ENCODE measurements at places on chromosomes 4 and X.

DNA sequence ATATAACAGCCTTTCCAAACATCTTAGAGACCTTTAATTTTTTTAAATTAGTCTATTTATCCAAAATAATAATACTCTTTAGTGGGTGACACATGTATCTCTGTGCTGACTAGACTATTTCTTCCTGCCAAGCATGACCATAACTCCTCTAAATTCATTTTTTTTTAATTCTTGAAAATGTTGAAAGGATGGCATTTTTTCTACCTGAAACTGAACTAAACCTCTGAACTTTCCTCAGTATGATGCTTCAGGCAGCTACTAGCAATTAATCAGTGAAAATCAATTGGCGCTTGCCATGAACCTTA is 42.4 kb upstream of the PDLIM5 start:
- no peak for DNase-seq

GRCh38 chr4:66266035-66266434 is 595.7 kb upstream of the EPHA5 start:
- no peak for DNase-seq

DNA sequence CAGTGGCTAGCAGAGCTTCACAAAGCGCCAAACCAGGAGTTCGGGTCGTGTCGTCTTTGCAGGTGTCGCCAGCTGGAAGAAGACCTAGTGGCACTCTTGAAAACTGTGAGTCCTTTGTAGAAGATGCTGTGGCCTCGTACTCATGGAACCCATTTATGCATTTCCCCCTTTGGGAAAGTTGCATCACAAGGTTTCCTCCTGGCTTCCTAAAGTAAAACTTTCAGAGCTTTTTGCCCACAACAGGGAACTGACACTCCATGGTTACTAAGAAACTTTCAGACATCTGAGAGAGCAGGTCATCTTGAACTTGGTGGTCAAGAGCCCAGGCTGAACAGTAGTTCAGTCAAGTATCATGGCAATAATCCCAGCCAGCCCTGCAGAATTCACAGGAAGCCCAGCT is 15.9 kb upstream of the NOCT start:
- no peak for DNase-seq

DNA sequence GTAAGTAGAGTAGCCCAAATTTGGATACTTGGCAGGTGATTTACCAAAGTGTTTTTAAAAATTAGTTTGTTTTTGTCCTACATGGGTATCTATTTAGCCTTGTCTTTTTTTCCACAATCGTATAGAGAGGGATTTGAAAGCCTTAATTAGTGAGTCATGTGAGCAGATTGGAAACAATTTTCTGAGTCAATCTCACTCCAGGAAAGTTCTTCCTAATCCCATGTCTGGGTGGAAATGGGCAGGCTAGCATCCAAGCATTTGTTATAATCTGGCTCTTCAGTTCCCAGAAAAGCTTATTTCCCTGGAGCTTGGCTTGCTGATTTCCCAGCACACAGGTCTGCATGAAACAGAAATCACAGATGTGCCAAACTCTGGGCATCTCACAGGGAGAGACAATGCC is 426.9 kb upstream of the BOD1L1 start:
- no peak for DNase-seq

DNA sequence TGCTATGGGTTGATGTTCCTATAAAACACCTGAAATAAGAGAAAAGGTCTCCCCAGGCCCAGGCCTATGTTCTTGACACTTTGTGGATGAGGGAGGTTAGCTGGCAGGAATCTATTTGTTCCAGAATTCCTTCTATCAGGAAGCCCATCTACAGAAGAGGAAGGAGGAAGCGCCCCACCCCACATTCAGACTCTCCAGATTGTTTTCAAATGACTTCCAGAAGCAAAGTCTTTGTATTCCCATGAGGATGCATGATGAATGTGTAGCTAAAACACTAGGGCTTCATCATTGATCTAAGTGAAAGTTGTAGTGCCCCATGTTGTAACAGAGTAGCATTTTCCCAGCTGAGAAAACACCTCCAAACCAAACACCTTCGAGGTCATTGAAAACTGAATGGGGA is 16.4 kb downstream of the OTC start:
- no peak for DNase-seq

GRCh38 chr4:166498546-166498945 is 625.5 kb downstream of the TLL1 start:
- DNase-seq = no peak

GRCh38 chr4:185211035-185211434 is 1.6 kb downstream of the SNX25 start:
- DNase-seq = no peak

- no peak for DNase-seq
Measured at GRCh38 chrX:71214604-71215337, 8.3 kb upstream of the GJB1 start.

DNA sequence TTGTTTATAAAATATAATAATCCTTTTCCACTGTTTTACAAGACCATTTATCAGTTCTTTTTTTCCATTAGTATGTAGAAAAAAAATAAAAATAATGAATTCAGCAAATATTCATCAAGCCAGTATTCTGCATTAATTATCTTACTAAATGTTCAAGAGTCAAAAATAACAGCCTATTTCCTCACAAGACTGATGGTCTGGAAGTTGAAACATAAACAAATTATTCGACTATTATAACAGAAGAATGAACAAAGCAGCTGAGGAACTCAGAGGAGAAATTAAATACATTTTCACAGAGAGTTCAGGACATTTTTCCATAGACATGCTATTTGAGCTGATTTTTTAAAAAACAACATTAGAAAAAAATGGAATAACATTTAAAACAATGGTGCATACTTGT is 2594.8 kb downstream of the ARAP2 start:
- DNase-seq = no peak

DNA sequence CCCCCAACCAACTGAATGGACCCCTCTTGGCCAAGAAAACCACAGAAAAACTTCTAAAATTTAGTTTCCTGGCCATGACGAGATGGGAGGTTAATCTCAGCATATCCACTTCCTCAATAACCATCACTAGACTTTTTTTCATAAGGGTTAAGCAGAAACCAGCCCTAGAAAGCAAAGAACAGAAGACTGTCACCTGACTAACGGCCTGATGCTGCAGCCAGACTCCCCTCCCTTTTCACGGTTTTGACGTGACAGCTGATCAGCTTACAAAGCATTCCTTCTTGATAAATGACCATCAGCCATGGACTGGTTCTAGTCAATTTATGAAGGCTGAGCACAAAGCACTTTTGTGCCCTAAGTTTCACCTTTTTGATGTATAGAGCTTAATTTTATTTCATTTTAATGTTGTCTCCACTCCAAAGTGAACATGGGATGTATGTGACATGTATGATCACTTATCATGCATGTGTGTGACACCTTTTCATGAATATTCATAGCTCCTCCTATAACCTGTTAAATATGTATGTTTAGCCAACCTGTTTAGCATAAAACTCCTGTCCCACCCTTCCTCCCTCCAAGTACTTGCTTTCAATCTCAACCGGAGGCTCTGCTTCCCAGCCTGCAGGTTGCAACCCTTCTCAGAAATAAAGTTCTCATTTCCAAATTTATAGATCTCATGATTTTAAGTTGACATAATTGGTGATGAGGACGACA is 56.3 kb downstream of the SERTM2 start:
- DNase-seq = no peak

- DNase-seq = no peak
Measured at GRCh38 chrX:29545878-29546277, 669.5 kb upstream of the MAGEB2 start.

DNA sequence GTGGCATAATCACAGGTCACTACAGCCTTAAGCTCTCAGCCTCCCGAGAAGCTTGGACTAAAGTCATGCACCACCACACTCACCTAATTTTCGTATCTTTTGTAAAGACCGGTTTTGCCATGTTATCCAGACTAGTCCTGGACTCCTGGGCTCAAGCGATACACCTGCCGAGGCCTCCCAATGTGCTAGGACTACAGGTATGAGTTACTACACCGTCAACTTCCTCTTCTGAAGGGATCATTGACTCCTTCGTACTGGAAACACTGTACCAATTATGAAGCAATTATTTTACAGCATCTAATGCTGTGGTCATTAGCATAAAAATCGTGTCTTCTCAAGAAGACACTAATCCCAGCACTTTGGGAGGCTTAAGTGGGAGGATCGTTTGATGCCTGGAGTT is 35.2 kb downstream of the PDS5A start:
- no peak for DNase-seq

DNA sequence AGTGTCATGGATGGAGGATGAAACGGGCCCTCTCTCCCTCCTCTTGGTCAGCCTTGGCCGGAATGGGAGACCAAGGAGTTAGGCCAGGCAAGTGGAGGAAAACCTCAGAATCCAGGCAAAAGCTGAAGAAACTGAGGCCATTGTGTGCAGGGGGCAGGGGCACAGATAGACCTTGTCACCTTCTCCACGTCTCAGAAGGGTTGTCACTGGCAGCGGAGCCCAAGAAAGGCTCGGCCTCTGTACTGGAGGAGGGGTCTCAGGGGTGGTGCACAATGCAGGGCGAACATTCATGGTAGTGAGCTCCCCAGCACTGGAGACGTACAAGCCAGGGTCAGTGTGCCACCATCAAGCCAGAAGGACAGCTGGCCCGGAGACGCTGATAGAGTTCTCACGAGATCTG is 139.5 kb downstream of the CPZ start:
- DNase-seq = no peak

DNA sequence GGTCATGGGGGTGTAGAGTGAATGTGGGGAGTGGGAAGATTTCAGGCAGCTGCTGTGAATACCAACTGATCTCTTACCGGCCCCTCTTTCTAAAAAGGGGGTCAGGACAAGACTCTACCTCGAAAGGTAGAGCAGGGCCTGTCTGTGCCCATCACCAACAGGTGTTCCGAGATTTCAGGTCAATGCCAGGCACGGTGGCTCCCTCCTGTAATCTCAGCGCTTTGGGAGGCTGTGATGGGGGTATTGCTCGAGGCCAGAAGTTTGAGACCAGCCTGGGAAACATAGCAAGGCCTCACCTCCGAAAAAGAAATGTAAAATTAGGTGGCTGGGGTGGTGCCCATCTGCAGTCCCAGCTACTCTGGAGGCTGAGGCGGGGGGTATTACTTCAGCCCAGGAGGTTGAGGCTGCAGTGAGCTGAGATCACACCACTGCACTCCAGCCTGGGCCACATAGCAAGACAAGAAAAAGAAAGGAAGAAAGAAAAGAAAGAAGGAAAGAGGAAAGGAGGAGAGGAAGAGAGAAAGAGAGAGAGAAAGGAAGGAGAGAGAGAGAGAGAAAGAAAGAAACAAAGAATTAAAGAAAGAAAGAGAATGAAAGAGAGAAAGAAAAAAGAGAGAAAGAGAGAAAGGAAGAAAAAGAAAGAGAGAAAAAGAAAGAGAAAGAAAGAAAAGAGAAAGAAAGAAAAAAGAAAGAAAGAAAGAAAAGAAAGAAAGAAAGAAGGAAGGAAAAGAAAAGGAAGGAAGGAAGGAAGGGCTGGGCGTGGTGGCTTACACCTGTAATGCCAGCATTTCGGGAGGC is 50.1 kb downstream of the CRLF2 start:
- DNase-seq = no peak

DNA sequence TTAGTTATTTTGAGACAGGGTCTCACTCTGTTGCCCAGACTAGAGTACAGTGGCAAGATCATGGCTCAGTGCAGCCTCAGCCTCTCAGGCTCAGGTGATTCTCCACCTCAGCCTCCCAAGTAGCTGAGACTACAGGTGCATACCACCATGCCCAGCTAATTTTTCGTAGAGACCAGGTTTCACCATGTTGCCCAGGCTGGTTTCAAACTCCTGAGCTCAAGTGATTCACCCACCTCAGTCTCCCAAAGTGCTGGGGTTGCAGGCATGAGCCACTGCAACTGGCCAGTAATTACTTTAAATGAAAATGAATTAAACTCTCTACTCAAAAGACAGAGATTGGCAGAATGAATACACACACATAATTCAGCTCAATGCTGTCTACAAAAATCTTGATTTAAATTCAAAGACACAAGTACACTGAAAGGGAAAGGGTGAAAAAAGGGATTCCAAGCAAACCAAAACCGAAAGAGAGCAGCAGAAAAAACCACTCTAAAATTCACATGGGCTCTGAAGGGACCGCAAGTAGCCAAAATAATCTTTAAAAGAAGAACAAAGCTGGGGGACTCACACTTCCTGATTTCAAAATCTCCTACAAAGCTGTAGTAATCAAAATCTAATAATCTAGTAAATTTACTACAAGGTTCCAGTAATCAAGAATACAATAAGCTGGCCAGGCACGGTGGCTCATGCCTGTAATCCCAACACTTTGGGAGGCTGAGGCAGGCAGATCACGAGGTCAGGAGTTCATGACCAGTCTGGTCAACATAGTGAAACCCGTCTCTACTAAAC is 11.8 kb upstream of the SPON2 start:
- peak; percentile 69 for DNase-seq

- DNase-seq = peak; percentile 50
Measured at GRCh38 chrX:102976793-102977495, 39.9 kb downstream of the RAB40AL start.

- peak; percentile 51 for DNase-seq
Measured at GRCh38 chr4:77342170-77342810, 185.3 kb downstream of the CCNG2 start.

DNA sequence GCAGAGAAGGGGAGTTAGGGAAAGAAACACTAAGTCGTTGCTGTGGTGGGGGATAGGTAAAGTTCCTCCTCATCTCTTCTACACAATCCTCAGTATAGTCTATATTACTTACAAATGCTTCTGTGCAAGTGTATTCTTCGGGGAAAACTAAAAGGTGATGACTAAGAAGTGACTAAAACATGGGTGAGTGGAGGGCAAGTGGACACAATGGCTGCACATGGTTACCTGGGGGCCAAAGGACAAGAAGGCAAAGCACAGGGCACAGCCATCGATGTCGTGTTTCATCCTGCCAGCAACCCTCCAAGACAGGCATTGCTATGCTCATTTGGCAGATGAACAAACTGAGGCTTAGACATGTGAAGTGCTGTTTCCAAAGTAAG is 35.5 kb upstream of the CCKAR start:
- no peak for DNase-seq

DNA sequence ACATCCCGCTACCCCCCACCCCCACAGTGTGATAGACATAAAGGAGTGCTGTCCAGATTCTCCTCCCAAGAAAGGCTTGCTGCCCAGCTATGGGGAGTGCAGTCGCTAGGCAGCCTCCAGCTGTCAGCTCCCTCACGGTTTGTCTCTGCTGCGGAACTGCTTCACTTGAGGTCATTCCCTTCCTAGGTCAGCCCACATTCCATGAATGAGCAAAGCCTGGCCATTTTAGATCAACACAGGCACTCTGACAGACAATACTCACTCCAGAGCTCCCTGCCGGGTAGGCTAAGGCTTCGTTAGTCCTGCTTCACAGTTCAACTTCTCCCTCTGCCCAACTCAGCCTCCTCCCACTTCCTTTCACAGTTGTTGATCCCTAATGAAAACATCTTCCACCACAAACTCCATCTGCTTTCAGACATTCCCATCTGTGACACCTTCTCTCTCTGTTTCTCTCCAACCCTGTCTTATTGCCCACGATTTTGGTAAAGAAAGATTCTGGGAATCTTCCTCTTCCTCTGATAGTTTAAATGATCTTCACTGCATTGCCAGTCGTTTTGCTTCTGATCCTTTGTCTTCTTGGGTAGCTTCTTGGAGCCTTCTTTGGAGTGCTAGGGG is 318.9 kb upstream of the F9 start:
- DNase-seq = peak; percentile 25

- DNase-seq = peak; percentile 81
Measured at GRCh38 chr4:177001271-177002175, 208.8 kb upstream of the VEGFC start.

Data from OCI-M1 (cell line).